ENCODE measurements at places on chromosomes 6 and 20.

DNA sequence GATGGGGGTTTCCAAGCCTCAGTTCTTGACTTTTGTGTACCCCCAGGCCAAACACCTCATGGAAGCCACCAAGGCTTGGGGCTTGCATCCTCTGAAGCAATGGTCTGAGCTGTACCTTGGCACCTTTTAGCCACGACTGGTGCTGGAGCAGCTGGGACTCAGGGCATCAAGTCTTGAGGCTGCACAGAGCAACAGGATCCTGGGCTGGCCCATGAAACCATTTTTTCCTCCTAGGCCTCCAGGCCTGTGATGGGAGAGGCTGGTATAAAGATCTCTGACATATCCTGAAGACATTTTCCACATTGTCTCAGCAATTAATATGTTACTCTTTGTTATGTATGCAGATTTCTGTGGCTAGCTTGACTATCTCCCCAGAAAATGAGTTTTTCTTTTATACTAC is 269.1 kb upstream of the TBX18 start:
- no peak for DNase-seq

DNA sequence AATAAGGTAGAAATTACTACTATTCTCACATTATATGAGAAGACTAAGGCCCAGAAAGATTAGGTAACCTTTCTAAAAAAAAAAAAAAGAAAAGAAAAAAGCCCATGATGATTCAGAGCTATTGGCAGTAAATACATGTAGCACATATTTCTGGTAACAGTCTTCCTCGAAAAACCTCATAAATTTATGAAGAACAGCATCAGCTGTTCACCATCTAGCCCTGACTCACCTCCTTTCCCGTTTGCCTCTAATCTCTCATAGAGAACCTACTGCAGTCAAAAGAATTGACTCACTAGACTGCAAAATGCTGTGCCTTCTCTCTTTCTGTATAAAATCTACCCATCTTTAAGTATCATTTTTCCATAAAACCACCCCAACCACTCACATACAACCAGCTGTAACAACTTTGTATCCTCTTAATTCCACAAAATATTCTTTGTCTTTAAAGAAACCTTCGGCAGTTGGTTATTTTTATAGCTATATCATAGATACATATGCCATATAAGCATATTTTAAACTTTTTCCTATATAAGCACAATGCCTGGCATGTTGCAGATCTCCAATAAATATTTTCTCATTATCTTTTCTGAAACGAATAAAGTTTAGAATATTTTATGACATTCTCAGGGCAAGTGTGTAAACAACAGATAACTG is 152.7 kb upstream of the ENPP5 start:
- no peak for DNase-seq

DNA sequence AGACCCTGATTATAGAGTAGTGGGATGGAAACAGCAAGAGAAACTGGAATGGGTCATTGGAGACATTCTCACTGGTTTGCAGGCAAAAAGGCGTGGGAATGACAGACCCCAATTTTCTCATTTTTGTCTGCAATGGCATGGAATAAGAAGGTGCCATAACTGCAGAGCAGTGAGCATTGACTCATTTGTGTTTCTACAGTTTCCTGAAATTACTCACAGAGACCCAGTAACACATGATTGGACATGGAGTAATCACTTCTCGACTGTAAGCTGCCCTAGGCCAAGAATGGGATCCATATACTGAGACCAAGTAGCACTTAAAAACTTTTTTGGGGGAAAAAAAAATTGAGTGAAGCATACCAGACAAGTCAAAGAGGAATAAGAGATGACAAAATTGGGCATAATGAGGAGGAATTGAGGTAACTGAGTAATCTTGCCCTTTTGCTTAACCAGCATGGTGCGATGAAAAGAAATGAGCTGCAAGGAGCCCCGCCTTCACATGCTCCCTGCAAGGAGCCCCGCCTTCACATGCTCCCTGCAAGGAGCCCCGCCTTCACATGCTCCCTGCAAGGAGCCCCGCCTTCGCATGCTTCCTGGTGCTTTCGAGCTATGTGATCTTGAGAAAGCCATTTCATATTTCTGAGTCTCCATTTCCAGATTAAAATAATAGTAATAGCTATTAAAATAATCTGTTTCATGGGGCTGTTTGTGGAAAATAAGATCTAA is 44.1 kb downstream of the NHSL1 start:
- DNase-seq: peak; percentile 25

GRCh38 chr6:84013354-84013753 is 20.2 kb upstream of the MRAP2 start:
- DNase-seq: no peak

- no peak for DNase-seq
These were observed 1.1 kb downstream of the NT5DC1 start for GRCh38 chr6:116101790-116102189.

Measured in DMS79 (cell line).